Motor neuron (in vitro differentiated cells): ENCODE measurements at places on chromosomes 1 and 21. TPM values are rescaled to one million over a fixed set of nuclear protein-coding genes. Genes with fewer than 3 reads are reported as not detected.

DNA sequence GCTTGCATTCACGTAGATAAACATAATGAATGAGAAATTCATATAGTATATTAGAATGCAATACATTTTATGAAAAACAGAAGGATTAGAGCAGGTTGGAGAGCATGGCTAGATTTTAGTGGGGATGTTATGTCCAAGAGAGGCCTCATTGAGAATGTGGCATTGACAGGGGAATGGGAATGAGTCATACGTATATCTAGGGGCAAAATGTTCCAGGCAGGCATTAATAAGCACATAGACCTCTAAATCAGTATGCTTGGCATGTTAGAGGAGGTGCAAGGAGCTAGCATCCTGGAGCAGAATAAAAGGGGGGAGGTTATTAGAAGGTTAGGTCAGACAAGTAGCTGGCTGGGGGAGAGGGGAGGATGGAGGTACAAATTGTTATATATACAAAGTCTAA, 93.0 kb downstream of the USH2A start:
- ATAC-seq = no peak

Gene TMEM52
- total RNA-seq = 0.87 and 2.0 TPM in 2 replicates

Gene TGFB2
- total RNA-seq = 0.10 and 0.71 TPM in 2 replicates

Gene PTGER3
- total RNA-seq = 6.3 and 7.1 TPM in 2 replicates

- ATAC-seq = no peak
These were observed 32.5 kb upstream of the ASPM start for GRCh38 chr1:197178998-197179397.
